ENCODE measurements at places on chromosomes 4 and X. TPM values are rescaled to one million over a fixed set of nuclear protein-coding genes. Genes with fewer than 3 reads are reported as not detected.

TAF7L gene
- total RNA-seq: not detected

GLOD5 gene
- not detected for total RNA-seq

PPEF2 gene
- total RNA-seq: not detected

TMPRSS11B gene
- total RNA-seq: not detected

RAB41 gene
- not detected for total RNA-seq

- DNase-seq: no peak
Observed at GRCh38 chrX:17375367-17375636, 302 bp downstream of the NHS start.

GRCh38 chrX:133574716-133575115 lies 159.4 kb upstream of the GPC4 start:
- DNase-seq: no peak

DNA sequence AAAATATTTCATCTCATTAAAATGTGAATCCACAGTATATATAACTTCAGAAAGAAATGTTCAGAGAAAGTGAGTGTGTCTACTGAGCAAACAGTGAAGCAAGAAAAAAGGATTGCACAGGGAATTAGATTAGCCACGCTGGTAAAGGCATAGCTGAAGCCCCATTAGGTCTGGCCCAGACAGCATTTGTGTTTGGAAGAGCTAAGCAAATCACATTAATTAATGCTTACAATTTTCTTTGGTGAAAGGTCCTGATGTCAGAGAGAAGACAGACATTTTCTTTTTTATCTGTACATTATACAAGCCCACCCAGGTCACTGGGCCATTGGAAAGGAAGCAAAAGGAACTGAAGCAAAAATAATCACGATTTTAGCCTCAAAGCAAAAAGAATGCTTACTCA lies 354.6 kb downstream of the GRID2 start:
- no peak for DNase-seq

GRCh38 chr4:35216636-35217035 lies 1027.7 kb downstream of the ARAP2 start:
- DNase-seq: no peak

DNA sequence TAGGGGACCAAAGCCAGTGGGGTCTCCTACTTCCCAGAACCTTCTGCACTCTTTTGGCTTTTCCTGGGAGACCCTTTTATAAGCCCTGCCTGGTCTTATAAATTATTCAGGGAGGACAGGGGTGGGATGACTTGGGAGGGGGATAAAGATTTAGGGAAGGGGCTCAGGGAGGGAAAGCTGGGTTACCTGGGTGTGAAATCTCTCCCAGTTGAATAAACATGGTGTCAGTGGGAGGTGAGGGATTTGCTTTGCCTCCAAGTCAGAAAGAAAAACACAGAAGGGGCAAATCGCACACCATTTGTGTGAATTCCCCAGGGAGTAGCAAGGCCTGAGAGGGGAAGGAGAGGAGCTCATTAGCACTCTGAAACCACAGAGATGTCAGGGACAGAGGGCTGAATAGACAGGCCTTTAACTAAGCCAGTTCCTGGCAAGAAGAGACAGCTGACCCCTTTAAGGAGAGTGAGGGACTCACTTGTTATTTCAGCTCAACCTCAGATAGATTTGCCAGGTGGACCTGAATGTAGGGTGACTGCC lies at the start of gene RIPPLY1:
RIPPLY1 (minus strand) TSS at position 51 of the 534 bp plus-strand sequence. CDS start 54 bp downstream, outside the sequence.
- DNase-seq: no peak

DNA sequence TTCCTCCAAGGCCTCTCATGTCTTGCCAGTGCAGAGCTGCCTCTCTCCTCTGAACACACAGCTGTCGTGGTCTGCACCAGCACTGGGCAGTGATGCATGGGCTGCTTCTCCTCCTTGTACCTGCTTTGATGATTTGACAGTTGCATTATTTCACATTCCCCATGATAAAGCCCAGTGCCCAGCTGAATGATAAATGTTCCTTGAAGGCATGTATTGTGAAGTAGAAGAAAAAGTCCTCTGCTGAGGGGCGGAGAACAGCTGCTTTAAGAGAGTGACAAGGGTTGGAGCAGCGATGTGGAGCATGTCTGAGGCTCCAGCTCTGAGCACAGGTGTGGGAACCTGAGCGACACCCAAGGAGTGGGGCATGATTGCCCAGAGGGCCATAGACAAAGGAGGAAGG lies 21.1 kb upstream of the TRIM2 start:
- no peak for DNase-seq

Measured in H4 (cell line).